Progenitor cell of endocrine pancreas (in vitro differentiated cells): ENCODE measurements at places on chromosomes 2 and 18.

GRCh38 chr18:25140962-25141308 is 211.0 kb downstream of the ZNF521 start:
- no peak for DNase-seq

- DNase-seq = no peak
Observed at GRCh38 chr2:160175169-160176134, 24.6 kb downstream of the ITGB6 start.

DNA sequence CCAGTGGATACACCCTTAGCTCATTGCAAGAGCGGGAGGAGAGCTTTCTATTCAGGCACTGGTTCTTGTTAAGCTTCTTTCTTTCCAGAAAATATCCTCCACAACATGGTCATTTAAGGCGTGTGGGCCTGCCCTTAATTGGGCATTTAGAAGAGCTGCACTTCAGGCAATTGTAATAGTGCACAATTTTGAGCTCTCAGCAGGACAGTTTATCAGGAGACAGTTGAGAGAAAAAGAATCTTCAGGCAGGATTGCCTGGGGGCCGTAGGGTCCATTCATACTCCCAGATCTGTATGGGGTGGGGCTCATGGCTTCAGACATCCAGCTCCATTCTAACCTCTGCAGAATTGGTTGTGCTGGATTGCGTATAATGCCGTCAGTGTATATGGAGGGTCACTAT is 6.0 kb upstream of the EPC2 start:
- DNase-seq = no peak

DNA sequence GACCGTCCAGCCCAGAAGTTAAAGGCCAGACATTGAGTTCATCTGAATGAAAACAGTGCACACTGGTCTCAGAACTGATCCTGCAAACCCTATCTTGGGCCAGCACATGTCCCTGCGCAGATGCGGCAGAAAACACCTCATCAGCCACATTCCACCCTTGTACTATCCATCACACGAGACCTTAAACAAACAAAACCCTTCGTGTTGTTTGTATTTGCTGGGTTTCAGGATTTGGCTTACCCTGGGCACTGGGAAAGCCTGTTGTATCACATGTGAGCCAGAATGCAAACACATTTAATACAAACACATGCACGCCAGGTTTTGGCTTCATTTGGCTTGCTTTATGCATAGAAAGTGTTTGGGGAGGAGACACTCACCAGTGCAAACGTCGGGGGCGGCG is 12.5 kb downstream of the WIPF1 start:
- no peak for DNase-seq

GRCh38 chr2:109193807-109194619 is 65.0 kb downstream of the SH3RF3 start:
- DNase-seq = no peak

GRCh38 chr18:44719519-44720060 is 38.9 kb downstream of the SETBP1 start:
- no peak for DNase-seq

DNA sequence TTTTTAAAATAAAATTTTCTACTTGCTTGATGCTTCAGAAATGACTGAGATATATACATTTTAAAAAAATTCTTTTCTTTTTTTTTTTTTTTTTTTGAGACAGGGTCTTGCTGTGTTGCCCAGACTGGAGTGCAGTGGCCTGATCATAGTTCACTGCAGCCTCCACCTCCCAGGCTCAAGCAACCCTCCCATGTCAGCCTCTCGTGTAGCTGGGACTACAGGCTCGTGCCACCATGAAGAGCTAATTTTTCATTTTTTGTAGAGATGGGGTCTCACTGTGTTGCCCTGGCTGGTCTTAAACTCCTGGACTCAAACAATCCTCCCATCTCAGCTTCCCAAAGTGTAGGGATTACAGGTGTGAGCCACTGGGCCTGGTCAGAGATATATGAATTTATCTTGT is 12.9 kb downstream of the CYS1 start:
- no peak for DNase-seq

- no peak for DNase-seq
Observed at GRCh38 chr2:169891593-169892298, 64.5 kb downstream of the UBR3 start.

DNA sequence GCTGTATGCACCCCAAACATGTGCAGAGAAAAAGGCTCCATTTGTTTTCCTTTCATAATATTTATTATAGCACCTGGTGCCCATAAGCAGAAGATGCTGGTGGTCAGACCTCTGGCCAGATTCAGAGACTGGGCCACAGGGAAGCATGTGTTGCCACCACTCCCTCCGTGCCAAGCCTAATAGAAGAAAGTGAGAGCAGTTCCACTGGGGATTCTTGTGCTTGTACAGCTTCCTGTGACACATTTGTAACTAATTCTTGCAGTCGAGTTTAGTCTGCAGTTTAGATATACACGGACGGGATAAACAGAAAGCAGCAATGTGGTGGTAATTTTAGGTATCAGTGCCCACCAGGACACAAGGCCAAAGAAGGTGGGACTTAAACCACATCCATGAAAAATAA is 135.4 kb upstream of the PIEZO2 start:
- DNase-seq = no peak

DNA sequence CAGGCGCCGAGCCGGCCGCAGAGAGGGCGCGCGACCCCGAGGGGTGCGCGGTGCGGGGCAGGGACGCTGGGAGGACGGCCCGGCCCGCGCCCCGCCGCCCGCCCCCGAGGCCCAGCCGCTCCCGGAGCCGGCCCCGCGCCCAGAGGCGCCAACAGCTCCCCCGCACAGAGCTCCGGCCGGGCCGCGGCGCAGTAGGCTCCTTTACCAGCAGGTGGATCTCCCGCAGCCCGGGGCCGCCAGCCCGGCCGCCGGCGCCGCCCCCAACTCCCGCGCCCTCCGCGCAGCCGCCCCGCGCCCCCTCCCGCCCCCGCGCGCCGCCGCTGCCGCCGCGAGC is 258 bp downstream of the MGAT4A start:
- peak; percentile 56 for DNase-seq

GRCh38 chr2:152134488-152135280 is 35.8 kb upstream of the CACNB4 start:
- no peak for DNase-seq

- DNase-seq = no peak
Observed at GRCh38 chr2:150459281-150459680, 28.2 kb downstream of the RND3 start.

DNA sequence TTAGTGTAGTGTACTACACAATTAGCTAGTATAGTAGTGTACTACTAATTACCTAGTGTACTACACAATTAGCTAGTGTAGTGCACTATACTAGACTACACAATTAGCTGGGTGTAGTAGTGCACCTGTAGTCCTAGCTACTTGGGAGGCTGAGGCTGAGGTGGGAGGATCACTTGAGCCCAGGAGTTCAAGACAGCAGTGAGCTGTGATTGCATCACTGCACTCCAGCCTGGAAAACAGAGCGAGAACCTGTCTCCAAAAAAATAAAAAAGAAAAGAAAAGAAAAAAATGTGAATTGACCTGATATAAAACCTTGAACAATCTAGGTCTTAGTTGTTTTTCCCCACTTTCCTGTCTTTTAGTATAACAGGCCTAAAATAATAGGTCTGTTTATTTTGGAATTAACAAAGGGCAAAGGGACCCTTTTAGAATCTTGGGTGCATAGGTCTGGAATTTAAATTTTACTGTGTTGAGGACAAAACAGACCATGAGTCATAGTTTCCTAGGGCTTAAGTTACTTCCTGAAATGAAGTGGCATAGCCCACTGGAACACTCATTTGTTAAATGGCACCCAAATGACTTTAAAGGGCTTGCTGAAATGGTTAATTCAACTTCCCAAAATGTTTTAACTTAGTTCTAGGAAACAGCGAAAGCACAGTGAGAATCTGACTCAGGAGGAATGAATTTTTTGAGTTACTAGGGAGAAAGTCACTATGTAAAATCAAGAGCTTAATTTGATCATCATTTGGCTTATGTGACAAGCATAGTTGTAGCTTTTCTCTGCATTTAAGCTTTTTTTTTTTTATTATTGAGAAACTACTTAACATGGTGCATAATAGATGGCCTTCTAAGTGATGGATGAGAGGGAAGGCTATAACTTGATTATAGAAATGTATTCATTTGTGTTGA is 50.7 kb upstream of the ARL5A start:
- DNase-seq = no peak

GRCh38 chr2:130375291-130376266 is 19.7 kb downstream of the PTPN18 start:
- DNase-seq = no peak

- no peak for DNase-seq
Observed at GRCh38 chr2:37348155-37348554, 3.7 kb downstream of the QPCT start.

DNA sequence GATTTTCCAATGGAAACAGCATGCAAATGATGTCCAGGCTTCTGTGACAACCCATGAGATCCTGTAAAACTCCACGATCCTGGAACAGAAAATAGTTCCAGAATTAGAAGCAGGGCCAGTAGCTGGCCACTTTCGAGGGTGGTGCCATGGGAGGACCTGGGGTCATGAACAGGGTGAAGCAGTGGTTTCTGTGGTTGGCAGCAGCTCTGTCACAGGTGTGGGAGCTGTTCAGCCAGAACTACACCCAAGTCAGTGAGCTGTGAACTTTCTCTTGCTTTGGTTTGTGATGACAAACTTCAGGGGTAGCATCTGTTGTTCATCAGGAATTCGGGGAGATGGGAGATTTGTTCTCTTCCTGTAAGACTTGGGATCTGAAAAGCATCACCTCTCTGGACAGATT is 314.4 kb upstream of the NT5C1B start:
- DNase-seq = no peak

- no peak for DNase-seq
Observed at GRCh38 chr2:224525774-224526173, 59.4 kb downstream of the CUL3 start.

GRCh38 chr2:56021136-56021474 is 97.5 kb upstream of the EFEMP1 start:
- DNase-seq = no peak

DNA sequence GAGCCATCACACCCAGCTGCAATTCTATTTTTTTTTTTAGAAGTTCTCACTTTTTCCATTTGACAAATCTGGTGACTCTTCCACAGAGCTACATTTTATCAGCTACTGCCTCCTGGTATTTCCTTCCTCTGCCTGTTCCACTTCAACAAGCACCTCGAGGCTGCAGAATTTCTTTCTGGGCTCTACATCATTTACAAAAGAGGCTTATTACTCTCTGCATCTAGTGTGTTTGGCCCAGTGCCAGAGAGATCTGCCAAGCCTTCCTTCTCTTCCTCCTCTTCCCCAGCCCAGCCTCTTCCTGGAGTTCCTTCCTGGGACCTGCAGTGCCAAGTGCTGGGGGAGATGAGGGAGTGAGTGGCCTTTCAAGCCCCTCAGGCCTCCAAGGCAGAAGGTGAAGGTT is 119.6 kb upstream of the ITGA6 start:
- DNase-seq = no peak

GRCh38 chr18:9596226-9596625 is 18.1 kb downstream of the PPP4R1 start:
- DNase-seq = no peak

DNA sequence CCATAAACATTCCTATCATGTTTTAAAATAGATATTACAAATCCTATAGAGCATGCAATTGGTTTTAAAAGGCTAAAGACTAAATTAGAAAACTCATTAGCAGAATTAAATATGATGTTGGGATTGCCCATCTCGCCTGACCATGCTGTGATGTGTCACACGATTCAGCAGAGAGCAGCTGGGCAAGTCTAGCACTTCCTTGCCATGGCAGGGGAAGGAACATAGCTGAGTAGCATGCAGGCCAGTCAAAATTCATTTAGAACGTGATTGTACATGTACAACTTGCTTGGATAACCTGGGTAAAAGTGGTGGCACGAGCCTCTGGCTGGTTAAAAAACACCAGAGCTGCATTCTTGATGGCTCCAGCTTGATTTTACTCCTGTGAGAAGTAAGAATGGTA is 81.3 kb downstream of the SCN3A start:
- DNase-seq = no peak
